ENCODE measurements at places on chromosomes 7 and 10.

DNA sequence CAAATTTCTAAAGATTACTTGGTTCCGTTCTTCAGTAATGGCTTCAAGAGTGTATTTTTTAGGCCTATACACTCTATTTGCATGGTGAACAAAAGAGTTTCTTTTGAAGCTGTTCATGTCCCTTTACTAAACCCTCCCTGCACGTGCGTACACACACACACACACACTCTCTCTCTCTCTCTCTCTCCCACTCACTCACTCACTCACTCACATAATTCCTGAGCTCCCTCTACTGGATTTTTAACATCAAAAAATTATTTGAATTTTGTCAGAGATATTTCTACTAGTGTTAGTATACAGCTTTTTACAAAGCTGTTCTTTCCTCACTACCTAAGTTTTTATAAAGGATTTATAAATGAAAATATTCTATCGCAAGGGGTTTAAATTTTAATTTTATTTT, 85.9 kb downstream of the UBE3C start:
- DNase-seq: no peak

GRCh38 chr7:70634610-70635068, 497.3 kb upstream of the GALNT17 start:
- DNase-seq: no peak

GRCh38 chr7:157411580-157411979, 74.8 kb downstream of the DNAJB6 start:
- DNase-seq: no peak

GRCh38 chr10:32538256-32538655, 92.3 kb downstream of the CCDC7 start:
- DNase-seq: no peak

- no peak for DNase-seq
Observed at GRCh38 chr10:24824124-24824523, 100.4 kb upstream of the ARHGAP21 start.

DNA sequence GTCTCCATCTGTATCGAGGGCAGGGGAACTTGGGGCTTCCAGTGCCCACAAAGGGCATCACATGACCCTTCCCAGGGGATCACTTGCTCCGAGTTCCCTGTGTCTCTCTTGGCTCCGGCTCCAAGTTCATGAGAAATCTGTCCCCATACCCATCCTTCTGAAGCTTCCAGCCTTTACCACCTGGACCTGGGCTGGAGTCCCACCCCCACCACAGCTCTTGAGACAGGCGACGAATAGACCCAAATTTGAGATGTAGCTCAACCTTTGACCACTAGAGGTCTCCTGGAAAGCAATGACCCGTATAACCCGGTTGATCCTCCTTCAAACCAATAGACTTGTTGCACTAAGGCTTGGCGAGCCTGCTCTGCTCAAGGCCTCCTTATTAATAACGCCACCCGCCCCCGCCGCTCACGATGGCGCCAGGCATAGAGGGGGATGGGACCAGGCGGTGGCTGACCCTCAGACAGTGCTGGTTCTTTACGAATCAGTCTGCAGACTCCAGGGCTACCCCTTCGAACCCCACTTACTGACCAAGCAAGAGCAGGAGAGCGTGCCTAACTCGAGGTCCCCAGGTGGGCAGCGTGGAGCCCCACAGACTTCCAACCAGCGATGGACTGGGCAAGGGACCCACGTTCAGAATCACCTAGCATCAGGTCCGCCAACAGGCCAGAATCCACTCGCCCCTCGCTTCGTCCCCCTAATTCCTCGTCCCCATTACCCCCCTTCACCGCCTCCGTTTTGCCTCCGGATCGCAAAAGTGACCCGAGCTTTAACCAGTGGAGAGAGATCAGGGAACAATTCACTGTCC, 4.4 kb upstream of the ARID5B start:
- peak; percentile 74 for DNase-seq

DNA sequence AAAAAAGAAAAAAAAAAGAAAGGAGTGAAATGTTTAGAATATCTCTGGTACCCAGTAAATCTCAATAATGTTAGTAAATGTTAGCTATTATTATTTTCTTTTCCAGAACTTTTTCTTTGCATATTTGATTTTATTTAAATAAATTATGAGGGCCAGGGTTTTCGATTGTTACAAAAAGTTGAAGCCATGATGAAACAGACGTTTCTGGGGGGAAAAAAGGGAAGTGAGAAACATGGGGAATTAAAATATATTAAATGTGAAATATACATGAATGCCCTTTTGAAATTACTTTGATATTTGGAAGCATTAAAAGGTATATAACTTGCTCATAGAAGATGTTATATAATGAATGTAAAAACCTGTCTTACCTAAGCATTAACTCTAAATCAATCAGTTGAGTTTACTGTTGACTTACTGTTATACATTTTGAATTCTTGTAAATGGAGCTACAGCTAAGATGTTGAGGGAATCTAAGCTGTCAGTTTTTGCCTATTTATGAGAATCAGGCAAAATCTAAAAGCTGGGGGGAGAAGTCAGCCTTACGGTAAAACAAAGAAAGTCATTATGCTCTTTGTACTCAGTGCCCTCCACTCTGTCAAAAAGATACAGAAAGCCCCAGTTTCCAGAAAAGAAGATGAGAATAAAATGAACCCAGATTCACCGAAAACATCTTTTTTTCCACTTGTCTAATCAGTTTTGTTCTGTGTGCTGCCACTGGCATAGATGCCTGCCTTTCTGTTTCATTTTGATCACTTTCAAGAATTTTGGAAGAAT, 30.0 kb upstream of the KDM7A start:
- no peak for DNase-seq

GRCh38 chr7:46147871-46148270, 226.8 kb upstream of the IGFBP3 start:
- DNase-seq: no peak

DNA sequence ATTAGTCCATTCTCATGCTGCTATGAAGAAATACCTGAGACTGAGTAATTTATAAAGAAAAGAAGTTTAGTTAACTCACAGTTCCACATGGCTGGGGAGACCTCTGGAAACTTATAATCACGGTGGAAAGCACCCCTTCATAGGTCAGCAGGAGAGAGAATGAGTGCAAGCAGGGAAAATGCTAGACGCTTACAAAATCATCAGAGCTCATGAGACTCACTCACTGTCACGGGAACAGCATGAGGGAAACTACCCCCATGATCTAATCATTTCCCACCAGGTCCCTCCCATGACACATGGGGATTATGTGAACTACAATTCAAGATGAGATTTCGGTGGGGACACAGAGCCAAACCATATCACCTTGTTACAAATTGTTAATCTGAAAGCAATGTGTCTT, 15.8 kb downstream of the TAS2R39 start:
- peak; percentile 60 for DNase-seq

GRCh38 chr10:97711640-97712572, 1.6 kb upstream of the MARVELD1 start:
- no peak for DNase-seq

DNA sequence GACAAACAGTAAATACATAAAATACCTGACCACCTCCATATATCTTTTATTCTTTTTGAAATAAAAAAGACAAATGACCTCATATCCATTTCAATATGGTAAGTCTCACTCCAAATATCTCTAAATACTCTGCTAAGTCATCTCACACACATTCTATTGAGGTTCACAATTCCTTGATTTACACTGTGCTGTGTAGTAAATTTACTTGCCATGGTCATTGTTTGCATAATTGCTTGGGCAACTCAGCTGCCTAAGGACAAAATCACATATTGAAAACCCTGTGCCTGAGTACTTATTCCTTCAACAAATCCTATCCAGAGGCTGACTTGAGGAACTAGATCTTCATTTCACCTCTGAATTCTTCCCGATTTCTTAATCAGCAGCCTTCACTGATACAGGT, 176.4 kb downstream of the THSD7A start:
- no peak for DNase-seq

- no peak for DNase-seq
Observed at GRCh38 chr10:103281753-103282152, 4.8 kb downstream of the INA start.

- no peak for DNase-seq
Observed at GRCh38 chr7:106448992-106449859, 164.4 kb upstream of the NAMPT start.

- DNase-seq: no peak
Observed at GRCh38 chr10:83680470-83680891, 458.8 kb upstream of the GHITM start.

DNA sequence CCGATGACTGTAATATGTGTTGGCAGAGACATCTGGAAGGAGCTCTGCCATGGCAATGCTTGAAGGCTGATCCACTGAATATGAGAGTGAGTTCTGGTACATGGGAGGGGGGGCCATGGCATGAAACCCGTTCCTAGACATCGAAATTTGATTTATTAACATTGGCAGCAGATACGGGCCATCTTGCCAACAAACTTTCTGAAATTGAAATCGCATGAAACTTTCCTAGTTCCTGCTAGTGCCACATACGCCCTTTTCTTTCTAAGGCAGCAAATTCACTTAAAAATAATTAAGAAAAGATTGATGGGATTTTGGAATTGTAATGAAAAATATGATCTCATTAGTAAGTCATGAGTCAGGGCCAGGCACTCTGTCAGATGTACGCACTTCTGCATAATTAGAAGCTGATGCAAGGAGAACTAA, 91.8 kb upstream of the KMT2C start:
- DNase-seq: no peak

- DNase-seq: no peak
Observed at GRCh38 chr10:116120688-116121455, 152.1 kb downstream of the GFRA1 start.

GRCh38 chr10:49260644-49261296, 38.2 kb upstream of the C10orf71 start:
- no peak for DNase-seq

DNA sequence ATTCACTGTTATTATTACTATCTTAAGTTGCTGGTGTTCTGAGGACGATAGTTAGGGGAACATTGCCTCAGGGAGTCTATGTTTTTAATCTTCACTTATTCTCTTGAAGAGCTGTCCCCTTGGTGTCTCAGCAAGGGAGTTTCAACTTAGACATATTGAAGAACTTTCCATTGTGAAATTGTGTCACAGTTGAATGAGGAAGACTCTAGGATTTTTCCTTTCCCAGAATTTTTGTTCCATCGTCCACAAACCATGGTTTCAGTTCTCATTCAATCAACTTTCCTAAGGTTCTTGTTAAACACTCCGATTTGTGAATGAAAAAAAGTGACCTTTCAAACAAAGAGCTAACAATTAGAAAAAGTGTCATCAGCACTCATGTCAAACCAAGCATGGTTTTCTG, 128.3 kb downstream of the GATA3 start:
- DNase-seq: no peak

DNA sequence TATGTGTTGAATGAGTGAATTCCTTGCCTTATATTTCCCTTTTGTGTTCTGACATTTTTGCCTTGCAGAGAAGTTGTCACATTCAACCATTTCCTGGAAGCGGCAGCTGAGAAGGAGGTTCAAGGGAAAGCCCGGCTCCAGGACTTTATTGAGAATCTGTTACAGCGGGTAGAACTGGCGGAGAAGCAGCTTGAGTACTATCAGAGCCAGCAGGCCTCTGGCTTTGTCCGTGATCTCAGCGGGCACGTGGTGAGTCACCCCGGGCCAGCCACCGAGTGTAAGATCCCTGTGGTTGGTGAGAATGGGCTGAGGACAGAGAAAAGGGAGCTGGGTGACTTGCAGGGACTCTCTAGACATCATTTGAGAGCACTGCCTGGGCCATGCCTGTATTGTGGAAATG, 14.2 kb downstream of the ZNF365 start:
- no peak for DNase-seq

DNA sequence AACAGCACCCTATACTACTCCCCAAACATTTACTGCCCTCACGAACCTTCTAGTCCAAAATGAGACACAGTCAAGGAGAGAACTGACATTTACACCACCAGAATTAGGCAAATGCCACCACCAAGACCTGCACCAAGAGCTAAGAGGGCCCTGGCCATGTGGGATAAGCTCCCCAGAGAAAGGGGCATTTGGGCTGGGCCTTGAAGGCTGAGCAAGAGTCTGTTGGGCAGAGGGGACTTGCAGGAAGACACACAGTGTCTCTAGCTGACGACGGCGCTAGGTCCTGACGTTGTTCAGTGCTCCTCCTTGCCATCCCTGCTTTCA, 326.4 kb upstream of the ZMIZ1 start:
- DNase-seq: no peak

DNA sequence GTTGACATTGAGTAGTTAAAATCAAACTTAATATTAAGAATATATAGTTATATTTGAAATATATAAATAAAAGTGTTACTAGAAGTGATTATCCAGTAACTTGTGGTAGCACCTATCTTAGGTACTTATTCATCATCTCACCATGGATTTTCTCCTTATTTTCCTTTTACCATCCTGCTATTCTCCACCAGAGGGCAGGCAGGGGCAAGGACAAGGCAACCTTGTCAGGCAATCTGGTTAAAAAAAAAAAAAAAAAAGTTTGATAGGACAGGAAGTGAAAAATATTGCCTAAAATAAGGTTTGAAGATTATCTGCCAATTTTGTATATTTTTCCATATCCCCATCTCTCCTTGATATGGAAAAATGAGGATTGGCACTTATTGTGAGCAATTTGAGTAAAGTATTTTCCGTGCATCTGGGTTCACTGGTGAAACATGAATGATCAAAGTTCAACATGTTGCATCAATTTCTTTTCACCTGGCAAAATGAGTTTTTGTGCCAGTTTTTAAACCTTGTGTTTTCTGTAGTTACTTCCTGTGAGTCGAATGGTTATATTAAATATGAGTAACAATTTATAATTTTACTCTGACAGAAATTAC, 256.7 kb downstream of the AGMO start:
- no peak for DNase-seq

DNA sequence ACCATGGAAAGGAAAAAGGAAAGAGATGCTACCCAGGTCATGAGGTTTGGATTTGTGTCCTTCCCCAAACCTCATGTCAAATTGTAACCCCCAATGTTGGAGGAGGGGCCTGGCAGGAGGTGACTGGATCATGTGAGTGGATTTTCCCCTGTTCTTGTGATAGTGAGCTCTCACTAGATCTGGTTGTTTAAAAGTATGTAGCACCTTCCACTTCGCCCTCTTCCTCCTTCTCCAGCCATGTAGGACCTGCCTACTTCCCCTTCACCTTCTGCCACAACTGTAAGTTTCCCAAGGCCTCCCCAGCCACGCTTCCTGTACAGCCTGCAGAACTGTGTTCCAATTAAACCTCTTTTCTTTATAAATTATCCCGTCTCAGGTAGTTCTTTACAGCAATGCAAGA, 113.9 kb downstream of the FAM107B start:
- no peak for DNase-seq

- DNase-seq: no peak
Observed at GRCh38 chr10:122276611-122277208, 5.6 kb downstream of the BTBD16 start.

GRCh38 chr7:42161719-42162118, 75.3 kb downstream of the GLI3 start:
- DNase-seq: no peak
